ENCODE measurements at places on chromosomes 3 and 15. TPM values are rescaled to one million over a fixed set of nuclear protein-coding genes. Genes with fewer than 3 reads are reported as not detected.

GRCh38 chr15:49923671-49924070 lies 195.4 kb downstream of the ATP8B4 start:
- DNase-seq, result no peak

DNA sequence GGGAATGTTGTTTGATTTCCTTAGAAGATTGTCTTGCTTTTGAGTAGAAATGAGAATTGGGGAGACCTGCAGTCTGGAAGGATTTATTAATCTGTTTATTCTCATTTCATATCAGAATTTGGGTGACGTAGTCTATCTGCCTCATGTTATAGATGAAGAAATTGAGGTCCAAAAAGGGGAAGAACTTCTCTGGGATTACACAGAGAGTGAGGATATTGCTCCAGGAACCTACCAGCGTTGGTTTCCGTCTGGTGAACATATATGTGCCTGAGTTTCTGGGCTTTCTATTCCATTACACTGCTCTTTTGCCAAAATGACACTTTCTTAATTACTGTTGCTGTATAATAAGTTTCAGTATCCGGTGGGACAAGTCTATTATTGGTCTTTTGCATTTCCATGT lies 51.8 kb downstream of the CTDSPL start:
- DNase-seq, result no peak

DNA sequence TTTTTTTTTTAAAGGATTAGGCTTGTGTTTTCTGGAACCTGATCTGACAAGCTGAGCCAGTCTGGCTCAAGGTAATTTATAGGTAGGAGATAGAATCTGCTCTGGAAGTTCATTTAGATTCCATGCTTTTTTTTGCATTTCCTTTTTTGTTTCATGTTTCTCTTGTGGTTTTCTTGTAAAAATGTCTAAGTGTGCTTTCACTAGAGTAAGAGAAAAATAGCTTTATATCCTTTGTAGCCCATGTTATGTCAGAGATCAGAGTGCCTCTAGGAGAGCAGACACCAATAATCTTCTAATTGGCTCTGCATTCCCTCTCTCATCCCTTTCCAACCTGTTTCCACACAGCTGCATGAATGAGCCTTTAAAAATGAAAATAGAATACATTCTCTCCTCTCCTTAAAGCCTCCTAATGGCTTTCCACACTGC lies 389.8 kb upstream of the KCNMB2 start:
- no peak for DNase-seq

GRCh38 chr3:107344722-107345121 lies 32.5 kb upstream of the CCDC54 start:
- no peak for DNase-seq

GRCh38 chr3:194773771-194774455 lies 88.2 kb downstream of the FAM43A start:
- DNase-seq, result no peak

The C2CD4A gene
- total RNA-seq, result 0.18 TPM

The NEK10 gene
- total RNA-seq, result 1.2 TPM

The RETNLB gene
- total RNA-seq, result not detected
